ENCODE measurements at places on chromosomes 2 and 18. TPM values are rescaled to one million over a fixed set of nuclear protein-coding genes. Genes with fewer than 3 reads are reported as not detected.

Gene GYPC
- total RNA-seq: 33.4 TPM

Gene ANO7
- 0.69 TPM for total RNA-seq

Gene SOWAHC
- total RNA-seq: 7.1 TPM

Gene ALLC
- total RNA-seq: 0.11 TPM

Gene GPR17
- total RNA-seq: not detected
